ENCODE measurements at places on chromosomes 5 and 9.
A peak's percentile ranks its signal among the peaks of the same experiment; 100 is the strongest.

- peak; percentile 86 for DNase-seq
These were observed 114.9 kb upstream of the NFIB start for GRCh38 chr9:14428781-14429230.

DNA sequence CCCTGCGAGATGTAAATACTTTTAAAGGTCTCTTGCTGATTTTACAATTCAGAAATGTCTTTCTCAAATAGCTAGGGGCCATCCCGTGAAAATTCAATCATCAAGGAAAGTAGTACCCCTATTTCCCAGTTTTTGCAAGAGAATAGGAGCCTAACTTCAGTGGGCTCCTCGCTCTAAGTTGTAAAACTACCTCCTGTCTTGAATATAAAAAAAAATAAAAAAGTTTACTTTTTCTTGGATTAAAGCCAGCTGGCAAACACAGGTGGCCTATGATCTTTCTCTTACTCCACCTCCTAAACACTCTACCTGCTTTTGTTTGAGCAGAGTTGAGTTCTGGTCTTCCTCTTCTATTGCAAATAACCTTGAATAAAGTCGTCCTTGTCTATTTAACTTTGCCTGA is 79.4 kb downstream of the SLCO4C1 start:
- no peak for DNase-seq

DNA sequence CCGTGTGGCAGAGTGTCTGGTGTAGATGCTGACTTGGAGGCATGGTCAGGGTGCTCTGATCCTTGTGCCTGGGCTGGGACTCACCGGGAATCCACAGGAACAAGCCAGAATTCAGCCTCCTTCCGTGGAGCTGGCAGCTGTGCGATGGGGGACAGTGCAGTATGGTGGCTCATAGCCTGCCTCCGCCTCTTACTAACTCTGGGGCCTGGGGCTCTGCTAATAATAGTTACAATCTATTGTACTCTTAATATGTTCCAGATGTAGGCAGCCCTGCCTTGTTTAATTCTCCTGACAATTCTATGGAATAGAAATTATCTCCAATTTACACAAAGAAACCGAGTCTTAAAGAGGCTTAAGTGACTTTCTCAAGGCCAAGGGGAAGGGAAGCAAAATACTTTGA is 77.6 kb downstream of the PCDH1 start:
- no peak for DNase-seq

DNA sequence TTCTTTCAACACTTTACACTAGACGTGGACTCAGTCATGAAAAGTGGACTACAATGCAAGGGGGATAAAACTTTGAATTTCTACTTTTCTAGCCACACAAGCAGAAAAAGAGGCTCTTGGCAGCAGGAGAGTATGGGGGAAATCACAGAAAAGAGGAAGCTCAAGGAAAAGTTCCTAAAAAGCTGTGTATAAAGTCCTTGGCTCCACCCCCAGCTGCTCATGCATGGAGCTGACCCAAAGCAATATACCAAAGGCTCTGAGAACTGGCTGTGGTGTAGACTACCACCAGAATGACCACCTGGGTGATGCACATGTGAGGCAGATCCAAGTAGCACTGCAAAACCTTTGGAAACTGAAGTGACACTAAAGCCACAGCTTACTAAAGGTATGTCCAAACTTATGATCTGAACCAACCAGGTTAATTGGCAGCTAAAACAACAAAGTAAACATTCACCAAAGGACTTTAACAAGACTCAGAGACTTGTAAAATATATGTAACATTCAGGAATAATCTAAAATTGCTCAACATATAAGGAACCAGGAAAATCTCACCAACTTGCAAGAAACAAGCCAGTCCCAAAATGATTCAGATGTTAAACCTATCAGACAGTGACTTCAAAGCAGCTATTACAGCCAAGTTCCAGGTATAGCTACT is 55.5 kb upstream of the RASGRF2 start:
- DNase-seq: no peak

DNA sequence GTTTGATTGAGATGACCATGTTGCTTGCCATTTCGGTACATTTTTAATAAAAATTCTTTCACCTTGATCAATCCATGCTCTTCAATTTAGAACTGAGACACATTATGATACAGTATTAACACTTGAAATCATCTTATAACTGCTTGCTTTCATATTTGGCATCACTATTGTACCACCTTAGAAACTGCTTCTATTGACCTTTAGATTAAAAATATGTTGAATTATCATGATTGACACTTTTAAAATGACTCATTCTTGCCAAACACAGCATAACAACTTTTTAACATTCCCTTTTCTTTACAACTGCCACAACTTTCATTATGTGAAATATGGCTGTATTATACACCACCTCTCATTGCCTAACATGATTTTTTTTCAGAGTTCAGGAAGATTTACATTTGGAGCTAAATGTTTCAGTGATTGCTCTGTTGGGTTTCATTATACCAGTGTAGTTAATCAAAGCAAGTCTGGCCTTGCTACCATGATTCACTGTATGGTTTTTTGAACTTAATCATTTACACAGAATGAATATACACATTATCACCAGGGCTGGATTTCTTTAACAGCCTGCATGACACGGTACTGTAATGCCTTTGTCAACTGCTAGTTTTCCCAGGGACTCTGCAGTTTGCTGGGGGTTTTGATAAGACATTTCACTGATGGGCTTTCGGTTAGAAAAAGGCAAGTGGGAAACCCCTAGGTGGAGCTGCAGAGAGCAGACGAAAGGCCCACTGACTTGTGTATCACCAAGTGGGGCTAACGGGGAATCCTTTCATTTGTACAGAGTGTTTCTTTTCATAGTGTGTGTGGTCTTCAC is 93.6 kb upstream of the TLE4 start:
- peak; percentile 57 for DNase-seq

GRCh38 chr5:37552770-37553719 is 173.9 kb downstream of the WDR70 start:
- DNase-seq: peak; percentile 97

GRCh38 chr5:146400201-146400600 is 46.9 kb upstream of the TCERG1 start:
- DNase-seq: no peak

DNA sequence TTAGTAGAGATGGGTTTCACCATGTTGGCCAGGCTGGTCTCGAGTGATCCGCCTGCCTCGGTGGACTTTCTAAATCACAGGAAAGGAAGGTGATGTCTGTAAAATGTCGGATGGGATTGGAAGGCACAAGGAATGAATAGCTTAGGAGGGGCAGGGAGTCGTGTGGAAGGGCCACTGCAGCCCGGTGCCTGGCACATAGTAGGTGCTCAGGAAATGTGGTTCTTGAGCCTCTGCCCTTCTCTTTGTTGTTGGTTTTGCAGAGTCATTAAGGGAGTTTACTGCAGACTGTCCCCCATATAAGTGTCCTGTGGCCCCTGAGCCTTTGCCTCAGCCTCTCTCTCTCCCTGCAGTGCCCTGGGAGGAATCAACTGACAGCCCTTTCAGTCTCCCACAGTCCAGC is 11.8 kb downstream of the NEK6 start:
- no peak for DNase-seq

GRCh38 chr9:20256284-20256948 is 365.9 kb downstream of the MLLT3 start:
- DNase-seq: no peak

GRCh38 chr9:2248768-2249265 is 233.7 kb downstream of the SMARCA2 start:
- DNase-seq: no peak

DNA sequence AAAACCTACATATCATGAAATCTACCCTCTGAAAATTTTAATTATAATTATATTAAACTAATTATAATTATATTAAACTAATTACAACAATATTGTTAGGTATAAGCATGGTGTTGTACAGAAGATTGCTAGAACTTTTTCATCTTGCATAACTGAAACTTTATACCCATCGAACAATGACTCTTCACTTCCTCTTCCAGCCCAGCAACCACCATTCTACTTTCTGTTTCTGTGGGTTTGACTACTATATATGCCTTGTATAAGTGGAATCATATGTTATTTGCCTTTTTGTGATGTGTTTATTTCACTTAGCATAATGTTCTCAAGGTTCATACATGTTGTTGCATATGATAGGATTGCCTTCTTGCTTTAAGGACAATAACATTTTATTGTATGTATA is 274.2 kb upstream of the CCNH start:
- DNase-seq: no peak

DNA sequence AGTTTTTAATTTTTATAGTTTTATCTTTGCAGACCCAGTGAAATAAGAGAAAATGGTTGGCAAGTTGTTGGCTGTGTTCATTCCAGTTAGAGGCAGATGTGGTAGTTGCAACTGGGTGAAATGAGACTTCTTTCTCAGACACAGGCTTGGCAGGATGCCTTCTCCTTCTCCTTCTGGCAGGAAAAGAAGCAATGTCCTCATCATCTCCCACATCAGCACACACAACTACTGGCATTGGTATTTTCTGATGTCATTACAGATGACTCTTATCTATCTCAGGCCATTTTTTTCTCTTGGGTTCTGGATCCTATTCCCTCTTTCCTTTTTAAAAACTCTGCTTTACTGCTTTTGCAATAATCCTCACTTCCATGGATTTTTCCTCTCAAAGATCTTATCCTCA is 103.3 kb upstream of the EDIL3 start:
- peak; percentile 90 for DNase-seq

GRCh38 chr5:68134033-68134668 is 81.4 kb upstream of the PIK3R1 start:
- peak; percentile 32 for DNase-seq

GRCh38 chr9:90775657-90776056 is 26.0 kb upstream of the SYK start:
- DNase-seq: no peak

- no peak for DNase-seq
These were observed 658.6 kb downstream of the ISL1 start for GRCh38 chr5:52041842-52042241.

DNA sequence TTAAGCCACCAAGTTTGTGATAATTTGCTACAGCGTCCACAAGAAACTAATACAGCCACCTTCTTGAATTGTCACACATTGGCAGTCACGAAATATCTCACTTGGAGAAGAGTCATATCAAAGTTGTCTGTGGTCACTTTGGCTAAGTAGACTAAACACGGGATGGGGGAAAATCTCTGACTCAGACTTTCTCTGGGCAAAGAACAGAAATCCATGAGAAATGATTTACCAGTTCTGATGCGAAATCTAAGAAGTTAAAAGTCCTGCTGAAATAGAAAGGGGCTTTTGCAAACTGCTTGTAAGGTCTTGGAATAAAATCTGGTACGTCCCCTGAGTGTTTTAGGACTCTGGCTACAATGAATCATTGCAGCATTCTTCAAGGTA is 158.4 kb downstream of the COL23A1 start:
- no peak for DNase-seq

DNA sequence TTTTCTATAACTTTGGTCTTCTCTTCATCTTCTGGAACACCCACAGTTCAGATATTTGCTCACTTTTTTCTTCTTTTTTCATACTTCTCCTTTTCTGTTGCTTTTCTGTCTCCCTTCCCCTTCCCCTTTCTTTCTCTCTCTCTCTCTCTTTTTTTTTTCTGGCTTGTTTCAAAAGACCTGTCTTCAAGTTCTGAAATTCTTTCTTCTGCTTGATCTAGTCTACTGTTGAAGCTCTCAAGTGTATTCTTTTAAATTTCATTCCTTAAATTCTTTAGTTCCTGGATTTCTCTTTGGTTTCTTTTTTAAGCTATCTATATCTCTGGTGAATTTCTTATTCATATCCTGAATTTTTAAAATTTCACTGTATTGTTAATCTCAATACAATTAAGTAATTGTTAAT is 11.2 kb downstream of the ALG2 start:
- DNase-seq: no peak

- peak; percentile 97 for DNase-seq
These were observed 1255.2 kb downstream of the EFNA5 start for GRCh38 chr5:106415541-106415940.

DNA sequence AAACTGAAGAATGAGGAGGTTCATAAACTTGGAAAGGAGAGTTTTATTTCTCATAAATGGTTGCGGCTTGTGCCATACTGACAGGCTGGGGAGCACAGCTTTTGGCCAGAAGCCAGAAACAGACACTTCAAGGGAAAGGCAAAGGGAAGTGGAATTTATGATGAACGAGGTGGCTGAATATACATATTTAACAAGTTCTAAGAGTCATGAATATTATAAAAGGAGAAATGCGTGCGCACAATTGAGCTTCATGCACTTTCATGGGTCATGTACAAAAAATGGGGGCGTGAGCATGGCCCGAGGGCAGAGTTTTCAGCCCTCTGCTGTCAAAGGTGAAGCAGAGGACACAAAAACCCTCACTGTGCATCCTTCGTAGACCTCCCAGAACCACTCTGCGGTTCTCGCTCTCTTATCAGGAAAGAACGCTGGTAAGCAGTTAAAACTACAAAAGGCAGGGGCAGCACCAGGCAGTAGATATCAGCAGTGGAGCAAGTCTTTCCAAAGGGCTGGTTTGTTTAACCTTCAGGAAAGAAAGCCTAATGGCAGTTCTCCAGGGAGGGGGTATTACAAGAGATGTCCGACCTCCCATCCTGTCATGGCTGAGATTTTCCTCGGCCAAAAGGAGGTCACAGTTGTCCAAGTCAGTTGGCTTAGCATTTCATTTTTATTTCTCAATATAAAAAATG is 29.0 kb downstream of the AUH start:
- no peak for DNase-seq

- peak; percentile 11 for DNase-seq
These were observed 177.0 kb upstream of the SH3GL2 start for GRCh38 chr9:17401858-17402257.

DNA sequence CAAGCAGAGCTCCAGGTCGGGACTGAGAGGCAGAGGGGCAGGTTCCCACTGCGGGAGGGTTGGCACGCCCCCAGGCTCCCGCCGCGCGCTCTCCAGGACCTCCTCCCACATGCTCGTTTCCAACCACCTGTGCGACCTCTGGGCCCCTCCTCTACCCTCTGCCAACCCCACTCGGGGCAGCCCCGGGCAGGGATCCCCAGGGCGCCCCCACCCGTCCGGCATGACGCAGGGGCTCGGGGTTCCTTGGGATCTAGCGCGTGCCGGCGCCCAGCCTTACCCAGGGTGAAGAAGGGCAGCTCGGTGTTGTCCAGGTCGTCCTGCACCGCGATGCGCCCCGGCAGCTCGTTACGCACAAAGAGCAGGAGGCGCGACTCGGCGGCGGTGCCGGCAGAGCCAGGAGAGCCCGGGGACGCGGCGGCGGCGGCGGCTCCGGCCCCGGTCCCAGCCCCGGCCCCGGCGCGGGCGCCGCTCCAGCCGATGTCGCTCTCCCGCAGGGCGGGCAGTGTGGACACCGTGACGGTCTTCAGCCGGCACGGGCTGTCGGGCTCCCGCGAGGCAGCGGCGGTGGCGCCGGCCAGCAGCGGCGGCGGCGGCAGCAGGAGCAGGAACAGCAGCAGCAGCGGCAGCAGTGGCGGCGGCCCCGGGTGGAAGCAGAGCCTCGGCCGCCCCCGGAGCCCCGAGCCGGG is 494 bp downstream of the ASTN2 start:
- DNase-seq: peak; percentile 5

GRCh38 chr9:128245421-128246151 is 30.2 kb downstream of the GOLGA2 start:
- DNase-seq: peak; percentile 75

GRCh38 chr5:14900693-14901461 is 29.3 kb upstream of the ANKH start:
- DNase-seq: peak; percentile 71

- peak; percentile 35 for DNase-seq
These were observed 56.8 kb upstream of the ZFR start for GRCh38 chr5:32501071-32502002.

GRCh38 chr5:158914008-158915000 is 185.4 kb downstream of the EBF1 start:
- DNase-seq: no peak

Data from choroid plexus epithelial cell (primary cell).